Stimulated activated CD4-positive, alpha-beta T cell treated with anti-CD3 and anti-CD28 coated beads, Interleukin-2, amount 100 ng/mL, for 4 hours (primary cell): ENCODE measurements at places on chromosomes 3 and 15.

DNA sequence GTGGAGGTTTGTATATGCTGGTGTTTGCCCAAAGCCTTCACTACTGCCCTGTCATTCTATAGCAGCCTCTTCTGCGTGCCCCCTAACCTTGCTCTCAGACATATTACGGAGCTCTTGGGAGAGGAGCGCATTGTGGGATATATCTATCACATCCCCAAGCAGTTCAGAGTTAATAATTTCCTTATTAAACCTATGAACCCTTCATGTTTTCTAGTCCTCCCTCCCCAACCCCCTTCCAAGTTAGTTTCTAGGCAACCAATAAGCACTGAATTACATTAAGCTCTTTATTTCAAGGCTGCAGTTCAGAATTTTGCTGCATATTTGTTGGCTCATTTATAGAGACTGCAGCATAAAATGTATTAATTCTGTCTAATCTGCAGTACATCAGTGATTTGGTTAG lies 57.3 kb upstream of the GRM7 start:
- no peak for DNase-seq

DNA sequence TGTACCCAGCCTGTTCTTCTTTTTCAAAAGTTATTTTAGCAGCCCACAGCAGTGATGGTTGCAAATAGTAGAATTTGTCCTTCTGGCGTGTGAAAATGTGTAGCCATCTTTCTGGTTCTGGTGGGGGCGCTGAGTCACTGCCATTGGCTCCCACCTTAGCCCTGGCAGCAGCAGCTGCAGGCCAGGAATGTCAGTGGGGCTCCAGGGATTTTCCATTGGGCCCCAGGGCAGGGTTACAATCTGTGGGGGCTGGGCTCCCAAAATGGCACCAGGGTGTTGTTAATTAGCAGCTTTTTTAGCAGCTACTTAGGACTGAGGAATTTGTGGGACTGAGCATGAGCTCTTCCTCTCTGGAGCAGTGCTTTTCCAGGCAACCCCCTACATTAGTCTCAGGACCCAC lies 38.9 kb downstream of the TOPAZ1 start:
- no peak for DNase-seq

DNA sequence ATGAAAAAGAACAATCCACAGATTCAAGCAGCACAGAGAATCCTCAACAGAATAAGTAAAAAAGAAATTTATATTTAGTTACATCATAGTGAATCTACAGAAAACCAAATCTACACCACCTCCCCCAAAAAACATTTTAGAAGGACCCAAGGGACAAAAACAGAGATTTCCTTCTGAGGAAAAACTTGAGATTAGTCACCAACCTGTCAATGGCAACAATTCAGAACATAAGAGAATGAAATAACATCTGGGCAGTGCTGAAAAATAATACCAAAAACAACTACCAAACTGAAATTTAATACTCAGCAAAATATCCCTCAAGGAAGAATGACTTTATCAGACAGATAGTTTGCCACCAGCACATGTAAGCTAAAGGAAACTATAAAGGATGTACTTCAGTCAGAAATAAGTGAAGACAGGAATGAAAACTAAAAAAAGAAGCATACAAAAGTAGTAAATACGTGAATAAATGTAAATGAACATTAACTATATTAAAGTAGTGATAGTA lies 260.7 kb downstream of the ULK4 start:
- DNase-seq, result no peak

GRCh38 chr3:113698213-113698742 lies 1.8 kb upstream of the USF3 start:
- DNase-seq, result no peak
